ENCODE measurements at places on chromosomes 12 and 14. TPM values are rescaled to one million over a fixed set of nuclear protein-coding genes. Genes with fewer than 3 reads are reported as not detected.

- no peaks in the 10 kb centered on the region for H3K27me3 ChIP-seq
- no peak for DNase-seq
- no peak overlapping the region for H3K4me3 ChIP-seq
- H3K4me1 ChIP-seq, result peaks cover 19% of the 10 kb centered on the region
- H3K36me3 ChIP-seq, result no peaks in the 10 kb centered on the region
- no peak overlapping the region for H3K27ac ChIP-seq
Observed at GRCh38 chr12:27081668-27082111, 688 bp downstream of the C12orf71 start.

GRCh38 chr12:132685400-132685799 lies 1.7 kb downstream of the POLE start:
- H3K4me1 ChIP-seq, result no peaks in the 10 kb centered on the region
- H3K36me3 ChIP-seq, result no peaks in the 10 kb centered on the region
- no peaks in the 10 kb centered on the region for H3K27me3 ChIP-seq
- DNase-seq, result no peak
- H3K27ac ChIP-seq, result no peak overlapping the region
- H3K4me3 ChIP-seq, result no peak overlapping the region

DNA sequence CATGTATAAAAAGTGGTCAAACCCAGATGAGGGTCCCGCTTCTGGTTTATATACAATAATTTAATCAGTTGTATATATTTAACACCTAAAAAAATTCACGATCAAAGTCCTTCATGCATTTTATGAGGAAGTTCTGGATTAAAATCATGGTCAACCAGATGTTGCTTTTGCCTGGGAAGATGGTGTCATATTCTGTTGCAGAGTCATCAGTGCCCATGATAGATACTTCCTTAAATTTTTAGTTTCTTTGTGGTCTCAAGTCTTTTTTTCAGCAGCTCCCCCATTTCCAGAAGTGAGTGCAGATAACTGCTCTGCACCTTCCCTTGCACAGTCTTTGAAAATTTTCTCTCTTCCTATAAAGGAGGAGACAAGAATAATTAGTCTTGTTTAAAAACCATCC lies 16.1 kb downstream of the ERP29 start:
- H3K4me1 ChIP-seq, result no peaks in the 10 kb centered on the region
- no peak overlapping the region for H3K4me3 ChIP-seq
- no peak for DNase-seq
- H3K27me3 ChIP-seq, result no peaks in the 10 kb centered on the region
- no peak overlapping the region for H3K27ac ChIP-seq
- H3K36me3 ChIP-seq, result peaks cover 20% of the 10 kb centered on the region

DNA sequence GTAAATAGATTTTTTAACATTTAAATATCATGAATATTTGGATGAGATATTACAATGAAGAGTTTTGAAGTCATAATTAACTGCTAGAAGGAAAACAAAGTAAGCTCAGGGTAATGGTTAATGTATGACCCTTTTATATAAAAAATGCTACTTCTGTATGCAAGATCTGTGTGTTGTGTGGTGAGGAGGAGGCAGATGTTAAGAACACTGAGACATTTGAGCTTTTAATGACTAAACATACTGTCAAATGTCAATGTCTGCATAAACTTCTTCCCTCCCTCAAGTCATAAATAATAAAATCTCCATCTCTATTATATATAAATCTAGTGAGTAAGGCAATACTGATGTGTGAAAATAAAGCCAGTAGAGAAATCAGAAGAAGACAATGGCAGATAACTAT lies 1.4 kb downstream of the TPH2 start:
- H3K4me3 ChIP-seq, result no peak overlapping the region
- H3K27me3 ChIP-seq, result no peaks in the 10 kb centered on the region
- H3K4me1 ChIP-seq, result no peaks in the 10 kb centered on the region
- no peak overlapping the region for H3K27ac ChIP-seq
- no peaks in the 10 kb centered on the region for H3K36me3 ChIP-seq
- no peak for DNase-seq

- H3K4me1 ChIP-seq, result peaks cover 28% of the 10 kb centered on the region
- no peaks in the 10 kb centered on the region for H3K36me3 ChIP-seq
- H3K4me3 ChIP-seq, result no peak overlapping the region
- H3K27ac ChIP-seq, result peak overlapping the region; percentile 17
- peaks cover 29% of the 10 kb centered on the region for H3K27me3 ChIP-seq
Observed at GRCh38 chr12:48182631-48183030, 813 bp upstream of the CCDC184 start.

DNA sequence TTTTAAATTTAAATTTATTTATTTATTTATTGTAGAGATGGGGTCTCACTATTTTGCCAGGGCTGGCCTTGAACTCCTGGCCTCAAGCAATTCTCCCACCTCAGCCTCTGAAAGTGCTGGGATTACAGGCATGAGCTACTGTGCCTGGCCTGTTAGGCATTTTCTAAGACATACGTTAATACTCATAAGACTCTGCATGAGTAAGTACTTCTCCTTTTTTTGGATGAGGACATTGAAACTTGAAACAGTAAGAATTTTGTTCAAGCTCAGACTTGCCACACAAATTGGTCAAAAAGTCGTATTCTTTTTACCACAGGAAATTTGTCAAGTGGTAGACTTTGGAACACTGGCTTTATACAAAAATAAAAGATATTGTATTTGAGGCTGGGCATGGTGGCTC lies 187.4 kb upstream of the RASSF8 start:
- no peaks in the 10 kb centered on the region for H3K4me1 ChIP-seq
- no peak overlapping the region for H3K4me3 ChIP-seq
- H3K36me3 ChIP-seq, result no peaks in the 10 kb centered on the region
- no peaks in the 10 kb centered on the region for H3K27me3 ChIP-seq
- no peak for DNase-seq

- H3K27me3 ChIP-seq, result no peaks in the 10 kb centered on the region
- no peaks in the 10 kb centered on the region for H3K4me1 ChIP-seq
Observed at GRCh38 chr12:70828351-70828750, 92.2 kb downstream of the PTPRR start.

DNA sequence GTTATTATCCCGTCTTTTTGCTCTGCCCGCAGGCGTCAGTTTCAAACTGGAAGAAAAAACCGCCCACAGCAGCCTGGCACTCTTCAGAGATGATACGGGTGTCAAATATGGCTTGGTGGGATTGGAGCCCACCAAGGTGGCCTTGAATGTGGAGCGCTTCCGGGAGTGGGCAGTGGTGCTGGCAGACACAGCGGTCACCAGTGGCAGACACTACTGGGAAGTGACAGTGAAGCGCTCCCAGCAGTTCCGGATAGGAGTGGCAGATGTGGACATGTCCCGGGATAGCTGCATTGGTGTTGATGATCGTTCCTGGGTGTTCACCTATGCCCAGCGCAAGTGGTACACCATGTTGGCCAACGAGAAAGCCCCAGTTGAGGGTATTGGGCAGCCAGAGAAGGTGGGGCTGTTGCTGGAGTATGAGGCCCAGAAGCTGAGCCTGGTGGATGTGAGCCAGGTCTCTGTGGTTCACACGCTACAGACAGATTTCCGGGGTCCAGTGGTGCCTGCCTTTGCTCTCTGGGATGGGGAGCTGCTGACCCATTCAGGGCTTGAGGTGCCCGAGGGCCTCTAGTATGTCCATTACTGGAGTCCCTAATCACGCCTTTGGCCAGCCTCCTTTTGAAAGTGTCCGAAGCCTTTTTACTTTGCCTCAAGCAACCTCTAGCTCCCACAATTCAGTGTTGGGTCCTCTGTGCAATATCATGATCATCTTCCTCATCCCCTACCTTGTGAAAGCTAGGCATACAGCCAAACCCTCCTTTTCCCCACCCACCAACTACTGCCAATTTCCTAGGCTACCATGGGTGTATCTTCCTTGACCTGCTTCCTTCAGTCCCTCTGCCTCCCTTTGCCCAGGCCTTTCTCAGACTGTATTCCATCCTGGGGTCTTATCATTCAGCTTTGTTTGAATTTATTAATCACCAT lies 891 bp downstream of the SPRYD4 start:
- H3K27me3 ChIP-seq, result no peaks in the 10 kb centered on the region
- H3K4me1 ChIP-seq, result no peaks in the 10 kb centered on the region
- peak overlapping the region; percentile 79 for H3K4me3 ChIP-seq
- no peaks in the 10 kb centered on the region for H3K36me3 ChIP-seq

GRCh38 chr12:51388069-51388799 lies 3.0 kb downstream of the GALNT6 start:
- H3K27me3 ChIP-seq, result peaks cover 30% of the 10 kb centered on the region
- H3K4me1 ChIP-seq, result peaks cover 14% of the 10 kb centered on the region
- no peak overlapping the region for H3K27ac ChIP-seq
- H3K4me3 ChIP-seq, result no peak overlapping the region
- no peaks in the 10 kb centered on the region for H3K36me3 ChIP-seq

DNA sequence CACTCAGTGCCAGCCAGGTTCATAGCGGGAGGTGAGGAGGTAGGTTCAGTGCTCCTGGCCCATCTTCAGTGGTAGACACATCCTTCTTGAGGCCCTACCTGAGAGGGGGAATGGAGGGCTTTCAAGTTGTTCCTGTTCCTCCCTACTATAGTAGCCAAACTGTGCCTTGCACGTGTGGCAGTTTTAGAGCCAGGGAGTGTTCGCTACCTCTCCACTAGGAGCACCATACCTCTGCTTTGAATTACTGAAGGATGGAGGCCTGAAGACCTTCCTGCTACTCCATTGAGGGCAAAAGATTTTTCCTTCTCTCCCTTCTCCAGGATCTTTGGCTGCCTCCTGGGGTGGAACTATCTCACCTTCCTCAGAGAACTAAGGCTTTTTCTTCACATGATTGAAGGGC lies 5.9 kb upstream of the ALG10 start:
- H3K4me3 ChIP-seq, result no peak overlapping the region
- H3K27me3 ChIP-seq, result no peaks in the 10 kb centered on the region
- DNase-seq, result no peak
- H3K27ac ChIP-seq, result no peak overlapping the region
- H3K4me1 ChIP-seq, result peaks cover 3% of the 10 kb centered on the region
- no peaks in the 10 kb centered on the region for H3K36me3 ChIP-seq

DNA sequence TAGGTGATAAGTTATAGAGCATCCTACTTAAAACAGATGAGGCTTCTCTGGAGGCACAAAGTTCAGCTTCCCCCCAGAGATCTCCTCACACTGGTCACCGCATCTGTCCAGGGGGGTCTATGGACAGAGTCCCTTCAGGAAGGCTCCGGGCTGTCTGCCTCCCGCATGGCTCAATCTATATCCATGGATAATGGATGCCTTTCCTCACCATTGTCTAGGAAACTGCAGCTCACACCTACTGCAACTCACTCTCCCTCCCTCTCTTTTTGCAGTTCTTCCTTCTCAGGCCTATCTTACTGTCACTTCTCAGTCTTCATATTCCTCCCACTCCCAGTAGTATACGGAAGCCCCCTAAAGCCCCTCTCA lies 100.6 kb upstream of the BCL2L14 start:
- no peak overlapping the region for H3K4me3 ChIP-seq
- H3K27me3 ChIP-seq, result no peaks in the 10 kb centered on the region
- DNase-seq, result no peak
- no peaks in the 10 kb centered on the region for H3K4me1 ChIP-seq
- H3K27ac ChIP-seq, result no peak overlapping the region

GRCh38 chr12:52235001-52235764 lies 2.1 kb downstream of the KRT7 start:
- H3K4me1 ChIP-seq, result no peaks in the 10 kb centered on the region
- no peaks in the 10 kb centered on the region for H3K36me3 ChIP-seq
- no peak overlapping the region for H3K27ac ChIP-seq
- DNase-seq, result peak; percentile 57
- H3K4me3 ChIP-seq, result no peak overlapping the region

DNA sequence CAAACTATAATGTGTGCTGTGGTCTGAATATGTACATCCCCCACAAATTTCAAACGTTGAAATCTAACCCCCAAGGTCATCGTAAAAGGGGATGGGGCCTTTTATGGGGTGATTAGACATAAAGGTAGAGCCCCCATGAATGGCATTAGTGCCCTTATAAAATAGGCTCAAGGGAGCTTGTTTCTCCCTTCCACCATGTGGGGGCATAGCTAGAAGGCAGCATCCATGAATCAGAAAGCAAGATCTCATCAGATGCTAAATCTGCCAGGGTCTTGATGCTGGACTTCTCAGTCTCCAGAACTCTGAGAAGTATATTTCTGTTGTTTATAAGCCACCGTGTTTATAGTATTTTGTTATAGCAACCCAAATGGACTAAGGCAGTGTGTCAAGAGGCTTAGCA lies 33.4 kb upstream of the IGF1 start:
- no peak for DNase-seq
- H3K27ac ChIP-seq, result no peak overlapping the region
- H3K36me3 ChIP-seq, result no peaks in the 10 kb centered on the region
- no peaks in the 10 kb centered on the region for H3K4me1 ChIP-seq

GRCh38 chr14:24274101-24274543 lies 2.7 kb upstream of the RABGGTA start:
- H3K27me3 ChIP-seq, result no peaks in the 10 kb centered on the region
- H3K27ac ChIP-seq, result no peak overlapping the region
- H3K4me3 ChIP-seq, result no peak overlapping the region
- peaks cover 3% of the 10 kb centered on the region for H3K36me3 ChIP-seq
- no peak for DNase-seq
- peaks cover 6% of the 10 kb centered on the region for H3K4me1 ChIP-seq

DNA sequence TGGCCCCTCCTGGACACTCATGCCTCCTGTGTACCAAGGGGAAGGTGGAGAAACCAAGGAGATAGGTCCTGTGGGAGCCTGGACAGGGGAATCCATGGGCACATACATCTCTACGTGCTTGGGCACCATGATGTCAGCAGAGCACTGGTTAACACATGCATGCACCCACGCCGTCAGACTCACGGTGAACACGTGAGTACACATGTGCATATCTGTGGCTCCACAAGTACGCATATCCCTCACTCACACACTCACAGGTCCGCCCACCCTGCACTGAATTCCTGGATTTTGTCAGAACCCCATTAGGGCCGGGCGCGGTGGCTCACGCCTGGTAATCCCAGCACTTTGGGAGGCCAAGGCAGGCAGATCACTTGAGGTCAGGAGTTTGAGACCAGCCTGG lies 29.1 kb upstream of the COX6A1 start:
- H3K4me1 ChIP-seq, result no peaks in the 10 kb centered on the region
- no peak for DNase-seq
- no peak overlapping the region for H3K27ac ChIP-seq

The LACRT gene
- total RNA-seq, result not detected

The LRRIQ1 gene
- not detected for total RNA-seq

The CIROP gene
- total RNA-seq, result not detected

The MAGOHB gene
- total RNA-seq, result 10.3 TPM

The ABCD2 gene
- total RNA-seq, result 0.55 TPM

The CCDC196 gene
- total RNA-seq, result not detected

The LBHD2 gene
- not detected for total RNA-seq

The ERBB3 gene
- total RNA-seq, result 20.5 TPM
